Stimulated activated naive CD8-positive, alpha-beta T cell treated with anti-CD3 and anti-CD28 coated beads, Interleukin-15, Interleukin-2, amounts not matched to agents 100 U/mL and 50 U/mL, for 24 hours (primary cell): ENCODE measurements at places on chromosomes 7 and 10.

DNA sequence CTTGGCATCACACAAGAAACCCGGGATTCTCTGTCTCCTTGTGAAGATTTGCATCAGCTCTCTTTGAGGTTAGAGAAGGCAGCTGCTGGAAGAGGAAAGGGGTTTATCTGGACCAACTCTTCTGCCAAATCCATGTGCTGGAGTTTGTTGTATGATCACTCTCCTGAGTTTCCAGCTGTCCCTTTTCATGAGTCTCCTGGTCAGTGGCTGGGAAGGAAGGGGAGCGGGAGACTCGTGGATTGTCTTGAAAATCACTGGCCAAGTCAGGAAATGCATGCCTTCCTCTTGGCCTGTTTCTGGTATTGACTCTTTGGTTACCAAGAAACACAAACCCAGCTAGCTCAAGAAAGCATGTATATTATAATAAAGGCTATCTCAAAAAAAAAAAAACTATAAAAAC lies 38.8 kb downstream of the TACR2 start:
- DNase-seq = no peak

- no peak for DNase-seq
These were observed at the start of gene AKR1C8 for GRCh38 chr10:5184987-5185775. Gene AKR1C8, minus strand, starts transcription at chr10:5185150. Its CDS starts 46 bp downstream, at chr10:5185104.

GRCh38 chr7:122702872-122703510 lies at the start of gene RNF148:
Gene RNF148, minus strand, starts transcription at chr7:122702922. Its CDS starts 172 bp downstream, at chr7:122702750.
- no peak for DNase-seq

GRCh38 chr7:124275411-124275810 lies 242.5 kb upstream of the TMEM229A start:
- no peak for DNase-seq

- DNase-seq = no peak
These were observed 8.5 kb downstream of the RPS24 start for GRCh38 chr10:78042058-78042751.

GRCh38 chr7:30213637-30214036 lies 70.8 kb upstream of the ZNRF2 start:
- DNase-seq = no peak

DNA sequence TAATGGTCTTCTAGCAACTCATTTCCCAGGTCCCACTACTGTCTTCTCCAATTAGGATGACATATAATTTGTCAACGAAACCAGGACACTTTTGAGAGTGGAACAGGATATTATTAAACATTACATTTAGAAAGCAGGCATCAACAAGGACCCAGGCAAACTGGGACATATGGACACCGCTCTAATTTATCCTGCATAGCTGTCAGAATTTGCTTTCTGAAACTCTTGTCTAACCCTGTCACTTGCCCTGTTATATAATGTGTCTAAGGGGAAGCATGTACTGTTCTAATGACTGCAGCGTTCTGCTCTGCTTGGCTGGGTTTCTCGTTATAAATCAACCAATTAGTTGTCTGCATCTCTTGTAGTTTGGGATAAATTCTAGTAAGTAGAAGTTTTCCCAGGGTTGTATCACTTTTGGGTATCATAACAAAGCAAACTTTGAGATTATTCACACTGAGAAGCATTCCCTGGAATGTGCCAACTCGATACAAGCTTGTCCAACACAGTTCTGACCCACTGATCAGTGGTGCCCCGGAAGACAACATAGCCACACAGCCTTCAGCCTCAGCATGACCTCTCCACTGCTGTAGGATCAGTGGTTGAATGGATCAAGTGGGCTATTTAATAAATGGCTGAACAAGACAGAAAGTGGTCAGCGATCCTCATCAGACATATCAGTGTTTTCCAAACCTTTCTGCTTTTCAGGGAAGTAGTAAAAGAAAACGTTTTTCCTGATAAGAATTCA lies 228.1 kb downstream of the KIF20B start:
- DNase-seq = no peak

GRCh38 chr10:117259279-117259678 lies 18.4 kb downstream of the SLC18A2 start:
- DNase-seq = no peak

- no peak for DNase-seq
These were observed 569.6 kb downstream of the LRMDA start for GRCh38 chr10:76001019-76001418.

DNA sequence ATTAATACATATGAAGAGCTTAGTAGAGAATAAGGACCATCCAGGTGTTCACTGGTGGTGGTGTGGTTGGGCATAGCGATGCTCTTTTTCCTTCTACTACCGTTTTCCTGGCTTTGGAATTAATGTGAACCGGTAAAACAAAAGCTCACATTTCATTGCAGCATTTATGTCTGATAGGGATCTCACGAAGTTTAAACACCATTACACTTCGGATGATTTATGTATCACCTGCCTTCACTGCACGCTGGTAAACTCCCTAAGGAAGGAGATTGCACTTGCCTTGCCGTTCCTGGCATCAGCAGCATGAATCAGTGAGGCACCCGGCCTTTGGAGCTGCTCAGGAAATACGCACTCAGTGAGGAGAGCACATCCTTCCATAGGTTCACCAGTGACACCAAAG lies 47.5 kb downstream of the WIPF3 start:
- DNase-seq = no peak

DNA sequence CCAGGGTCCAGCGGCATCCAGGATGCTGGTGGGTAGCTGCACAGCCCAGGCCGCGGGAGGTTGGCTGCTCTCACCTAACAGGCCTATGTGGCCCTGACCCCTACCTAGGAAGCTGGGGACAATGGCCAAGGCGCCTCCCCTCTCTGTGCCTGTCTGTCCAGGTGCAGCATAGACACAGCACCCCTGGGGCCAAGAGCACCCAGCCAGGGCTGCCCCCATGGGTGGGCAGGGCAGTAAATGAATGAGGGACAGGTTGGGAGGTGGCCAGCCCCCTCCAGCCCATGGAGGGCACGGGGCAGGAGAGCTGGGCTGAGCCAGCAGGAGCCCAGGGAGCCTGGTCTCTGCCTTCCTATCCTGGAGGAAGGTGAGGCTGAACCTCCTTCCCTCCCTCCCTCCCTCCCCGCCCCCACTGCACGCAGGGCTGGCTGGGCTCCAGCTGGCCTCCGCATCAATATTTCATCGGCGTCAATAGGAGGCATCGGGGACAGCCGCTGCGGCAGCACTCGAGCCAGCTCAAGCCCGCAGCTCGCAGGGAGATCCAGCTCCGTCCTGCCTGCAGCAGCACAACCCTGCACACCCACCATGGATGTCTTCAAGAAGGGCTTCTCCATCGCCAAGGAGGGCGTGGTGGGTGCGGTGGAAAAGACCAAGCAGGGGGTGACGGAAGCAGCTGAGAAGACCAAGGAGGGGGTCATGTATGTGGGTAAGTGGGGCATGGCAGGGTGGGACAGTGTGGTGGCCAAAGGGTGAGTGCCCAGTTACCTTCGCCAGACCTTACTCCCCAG lies at the start of gene SNCG:
Gene SNCG (plus strand): TSS at position 484 of the 785 bp plus-strand sequence. CDS start 99 bp downstream, at position 583.
- DNase-seq = no peak

DNA sequence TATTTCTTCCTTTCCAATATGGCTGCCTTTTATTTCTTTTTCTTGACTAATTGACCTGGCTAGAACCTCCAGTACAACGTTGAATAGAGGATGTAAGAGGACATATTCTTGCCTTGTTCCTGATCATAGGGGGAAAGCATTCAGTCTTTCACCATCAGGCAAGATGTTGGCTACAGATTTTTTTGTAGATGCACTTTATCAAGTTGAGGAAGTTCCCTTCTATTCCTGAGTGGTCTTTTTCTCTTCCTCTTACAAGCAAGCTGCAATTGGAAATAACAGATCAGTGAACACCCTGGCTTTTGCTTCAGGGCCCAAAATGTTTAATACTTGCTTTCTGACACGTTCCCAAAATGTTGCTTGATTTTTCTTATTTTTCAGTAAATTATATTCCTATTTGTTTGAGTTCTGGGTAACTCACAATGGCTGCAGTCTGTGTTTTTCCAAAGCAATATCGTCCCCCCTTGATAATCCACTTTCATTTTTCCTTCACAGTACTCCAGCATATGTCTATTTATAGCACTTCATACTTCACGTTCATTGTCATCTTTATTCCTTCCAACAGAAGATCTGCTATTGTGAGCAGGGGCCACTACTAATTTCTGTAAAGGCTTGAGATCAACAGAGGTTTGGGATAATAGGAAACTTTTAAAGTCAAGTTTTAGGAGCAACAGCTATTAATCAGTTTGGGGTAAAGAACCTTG lies 11.7 kb downstream of the CPEB3 start:
- no peak for DNase-seq

GRCh38 chr10:17736223-17736622 lies 15.8 kb upstream of the TMEM236 start:
- no peak for DNase-seq

GRCh38 chr10:75513292-75513885 lies 82.0 kb downstream of the LRMDA start:
- DNase-seq = no peak

GRCh38 chr10:69506487-69506833 lies 55.2 kb downstream of the TSPAN15 start:
- no peak for DNase-seq

DNA sequence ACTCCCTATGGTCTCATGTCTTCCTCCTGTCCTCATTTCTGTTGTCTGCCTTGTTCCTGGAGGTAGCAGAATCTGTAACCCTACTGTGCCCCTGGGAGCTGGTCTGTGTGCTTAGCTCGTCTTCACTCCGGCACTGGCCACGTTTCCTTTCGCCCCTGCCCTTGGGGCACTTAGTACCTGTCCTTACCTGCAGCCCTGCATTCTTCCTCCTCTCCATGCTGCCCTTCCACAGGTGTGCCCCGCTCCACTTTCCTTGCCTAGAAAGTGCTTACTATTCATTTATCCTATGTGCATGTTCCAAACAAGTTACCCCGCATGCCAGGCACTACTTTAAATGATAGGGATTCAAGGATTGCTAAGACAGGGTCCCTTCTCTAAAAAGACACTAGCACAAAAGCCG lies 199.9 kb upstream of the ZMIZ1 start:
- no peak for DNase-seq

DNA sequence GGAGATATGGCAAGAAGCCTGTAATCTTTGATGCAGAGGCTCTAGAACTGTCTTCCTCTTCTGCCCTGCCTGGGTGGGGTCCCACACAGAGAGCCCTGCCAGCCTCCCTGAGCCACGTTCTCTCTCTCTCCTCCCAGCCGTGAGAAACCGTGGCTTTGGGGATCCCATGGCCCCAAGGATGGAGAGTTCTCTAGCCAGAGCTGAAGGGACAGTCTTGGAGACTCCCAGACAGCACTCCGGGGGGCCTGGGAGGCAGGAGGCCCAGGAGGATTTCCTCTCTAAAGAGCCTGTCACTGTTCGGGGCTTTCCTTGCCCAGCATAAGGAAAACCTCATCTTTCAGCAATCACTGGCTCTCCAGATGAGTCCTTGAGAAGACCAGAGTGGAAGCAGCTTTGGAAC lies 227.1 kb downstream of the ARHGAP12 start:
- no peak for DNase-seq

- no peak for DNase-seq
These were observed 117.7 kb downstream of the CYTH3 start for GRCh38 chr7:6154542-6155404.

DNA sequence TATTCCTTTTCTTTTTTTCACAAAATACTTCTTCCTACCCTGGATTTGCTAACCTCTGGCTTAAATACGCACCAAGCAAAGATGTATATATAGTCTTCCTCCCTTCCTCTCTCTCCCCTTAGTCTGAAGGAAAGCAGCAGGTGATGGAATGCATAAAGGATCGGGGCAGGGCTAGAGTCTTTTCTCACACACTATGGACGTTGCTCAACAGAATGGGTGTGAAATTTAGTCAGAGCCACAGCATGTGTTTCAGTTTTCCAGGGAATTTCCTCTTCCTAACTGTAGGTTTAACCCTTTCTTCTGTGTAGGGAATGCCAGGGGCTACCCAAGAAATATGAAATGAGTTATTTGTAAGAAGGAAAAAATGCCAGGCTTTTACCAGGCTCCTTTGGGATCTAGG lies 71.4 kb upstream of the NFKB2 start:
- DNase-seq = no peak

DNA sequence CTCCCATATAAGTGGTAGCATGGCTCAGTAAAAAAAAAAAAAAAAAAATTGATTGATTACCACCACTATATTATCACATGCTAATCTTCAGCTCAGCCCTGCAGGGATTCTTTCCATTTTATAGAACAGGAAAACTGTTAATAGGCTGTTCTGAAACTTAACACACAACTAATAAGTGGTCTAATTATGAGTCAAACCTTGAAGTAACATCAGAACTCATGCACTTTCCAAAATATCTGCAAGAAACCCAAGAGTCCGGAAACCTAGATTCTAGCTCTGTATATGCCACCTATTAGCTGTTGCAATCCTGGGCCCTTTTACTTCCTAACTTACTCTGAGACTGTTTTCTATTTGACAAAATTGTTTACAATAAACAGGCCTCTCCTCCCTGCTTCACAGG lies 23.9 kb downstream of the SEM1 start:
- DNase-seq = no peak

DNA sequence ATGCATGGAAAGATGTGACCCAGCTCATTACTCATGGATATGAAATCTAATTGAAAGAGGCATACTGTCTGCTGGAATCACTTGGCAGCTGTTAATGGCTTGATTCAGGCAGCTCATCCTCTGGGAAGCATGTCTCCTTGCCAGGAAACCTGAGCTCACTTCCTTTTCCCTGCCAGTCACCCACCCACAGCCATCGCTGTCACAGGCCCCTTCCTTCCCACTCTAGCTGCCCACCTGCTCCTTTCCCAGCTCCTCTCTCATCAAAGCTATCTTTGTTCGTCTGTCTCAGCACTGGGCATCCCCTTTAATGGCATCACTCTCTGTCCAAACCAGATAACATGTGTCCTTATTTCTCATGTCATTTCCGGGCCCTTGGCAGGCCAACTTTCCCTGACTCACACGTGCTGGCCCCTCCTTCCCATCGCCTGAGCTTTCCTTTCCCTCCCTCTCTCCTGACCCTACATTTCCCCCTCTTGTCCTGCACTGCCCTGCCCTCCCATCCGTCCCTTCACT lies 721.9 kb downstream of the TNS3 start:
- DNase-seq = no peak

- no peak for DNase-seq
These were observed 31.6 kb downstream of the NCAPG2 start for GRCh38 chr7:158672975-158673374.

DNA sequence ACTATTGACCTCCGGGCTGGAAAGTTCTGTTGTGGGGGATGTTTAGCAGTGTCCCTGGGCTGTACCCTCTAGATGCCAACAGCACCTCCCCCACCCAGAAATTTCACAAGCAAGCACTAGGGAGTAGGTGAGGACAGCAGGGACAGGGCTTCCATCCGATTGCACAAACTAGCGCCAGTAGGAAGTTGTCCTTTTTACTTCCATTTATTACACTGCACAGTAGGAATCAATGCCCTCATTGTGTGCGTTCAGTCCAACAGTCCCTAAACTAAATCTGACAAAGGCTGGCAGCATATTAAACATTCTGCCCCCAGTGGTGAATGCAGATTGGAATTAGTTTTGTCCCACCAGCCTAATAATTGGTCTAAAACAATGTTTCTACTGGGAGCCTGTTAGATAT lies 6.4 kb upstream of the SOSTDC1 start:
- DNase-seq = no peak

- no peak for DNase-seq
These were observed 115.3 kb downstream of the NKX6-2 start for GRCh38 chr10:132670546-132671227.
